ENCODE measurements at places on chromosomes 2 and 18.

- no peak for DNase-seq
Observed at GRCh38 chr18:49663899-49664890, 102.3 kb downstream of the LIPG start.

GRCh38 chr2:220858101-220858500, 714.0 kb downstream of the EPHA4 start:
- DNase-seq = no peak

DNA sequence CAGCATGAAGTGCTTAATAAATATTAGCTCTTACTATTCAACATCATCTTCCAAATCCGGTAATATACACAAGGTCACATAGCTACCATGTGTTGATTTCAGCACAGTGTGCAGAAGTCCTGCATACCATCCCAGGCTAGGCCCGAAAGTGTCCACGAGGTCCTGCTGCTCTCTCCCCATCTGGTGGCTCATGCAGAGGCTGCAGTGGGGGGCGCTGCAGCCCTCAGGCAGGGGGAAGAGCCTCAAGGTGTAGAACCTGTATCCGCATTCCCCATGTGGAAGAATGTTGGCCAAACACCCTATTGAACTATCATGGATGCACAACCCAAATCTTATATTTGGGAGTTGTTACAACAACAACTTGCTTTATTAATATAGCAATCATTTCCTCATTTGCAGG, 88.5 kb downstream of the ST6GAL2 start:
- DNase-seq = no peak

- no peak for DNase-seq
Observed at GRCh38 chr2:9758741-9759140, 84.5 kb upstream of the TAF1B start.

DNA sequence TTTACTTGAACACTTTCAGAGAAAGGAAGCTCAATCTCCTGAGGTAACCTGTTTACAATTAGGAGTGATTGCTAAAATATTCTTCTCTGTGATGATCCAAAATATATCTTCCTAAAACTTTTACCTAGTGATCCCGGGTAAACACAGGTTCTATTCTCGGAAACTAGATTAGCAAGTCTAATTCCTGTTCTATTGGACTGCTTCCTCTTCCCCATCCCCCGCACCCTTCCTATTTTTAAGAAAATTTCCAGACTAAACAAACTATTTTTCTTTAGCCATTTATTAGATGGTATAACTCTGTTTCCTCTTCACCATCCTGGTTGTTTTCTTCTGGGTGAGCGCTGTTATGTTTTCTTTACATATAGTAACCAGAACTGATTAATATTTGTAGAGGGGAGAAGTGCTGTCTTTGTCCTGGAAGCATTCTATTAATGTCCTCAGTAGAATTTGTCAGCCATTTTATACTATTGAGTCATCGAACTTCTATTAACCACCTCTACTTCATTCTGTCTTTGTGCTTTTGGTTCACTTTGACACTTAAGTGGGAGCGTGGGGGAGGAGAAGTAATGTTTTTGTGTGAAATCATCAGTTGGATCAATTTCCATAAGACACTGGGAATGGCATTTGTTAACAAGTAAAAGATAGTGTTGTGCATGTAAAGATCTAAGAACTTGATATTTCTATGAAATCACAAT, 31.8 kb downstream of the CREB1 start:
- DNase-seq = no peak

DNA sequence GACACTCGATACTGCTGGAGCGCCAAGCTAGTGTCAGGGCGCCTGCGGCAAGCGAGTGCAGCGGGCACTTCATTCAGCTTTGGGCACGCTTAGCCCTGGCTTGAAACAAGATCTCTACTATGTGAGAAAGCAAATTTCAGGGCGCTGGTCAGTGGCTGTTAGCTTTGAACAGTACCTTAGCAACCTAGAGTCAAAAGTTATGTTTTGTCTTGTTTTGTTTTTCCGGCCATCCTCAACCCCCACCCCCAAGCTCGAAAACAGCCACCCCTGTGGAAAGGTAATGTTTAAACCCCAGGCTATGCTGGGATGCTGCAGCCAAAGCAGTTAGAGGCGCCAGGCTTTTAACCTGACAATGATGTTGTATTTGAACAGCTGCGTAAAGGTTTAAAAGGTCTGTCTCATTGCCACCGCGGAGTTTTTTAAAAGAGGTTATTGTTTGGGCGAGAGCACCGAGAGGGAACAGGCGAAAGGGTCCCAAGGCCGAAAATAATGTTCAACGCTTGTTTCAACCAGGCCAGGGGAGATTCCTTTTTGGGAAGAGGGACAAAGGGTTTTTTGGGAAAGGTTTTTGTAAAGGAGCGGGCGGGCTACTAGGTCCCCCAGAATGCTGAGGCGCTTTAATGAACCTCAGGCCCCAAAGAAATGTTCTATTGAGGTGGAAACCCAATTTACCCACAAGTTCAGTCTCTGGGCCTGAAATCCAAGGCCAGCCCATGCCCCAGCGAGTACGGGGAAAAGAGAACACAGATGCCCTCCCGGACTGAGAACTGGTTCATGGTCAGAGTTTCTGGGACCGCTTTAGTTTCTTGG, 2.3 kb upstream of the HOXD10 start:
- no peak for DNase-seq

Data from posterior cingulate gyrus (tissue), 11 donors.